ENCODE measurements at places on chromosomes 1 and 21. TPM values are rescaled to one million over a fixed set of nuclear protein-coding genes. Genes with fewer than 3 reads are reported as not detected.

FMO1 gene
- not detected for total RNA-seq

GRCh38 chr1:42941640-42942330 is 16.9 kb downstream of the SLC2A1 start:
- ATAC-seq: peak; percentile 39

ZNF648 gene
- total RNA-seq: 0.21 TPM

GRCh38 chr1:57578099-57578498 is 154.2 kb upstream of the DAB1 start:
- no peak for ATAC-seq

GRCh38 chr1:205849619-205850355 is at the start of gene PM20D1:
Gene PM20D1 (minus strand): TSS chr1:205850132. CDS start chr1:205850072, 60 bp downstream.
- ATAC-seq: peak; percentile 99

PTCH2 gene
- 1.1 TPM for total RNA-seq

GRCh38 chr1:183831311-183831710 is 26.4 kb downstream of the RGL1 start:
- no peak for ATAC-seq

GRCh38 chr1:242240077-242240476 is 241.2 kb upstream of the MAP1LC3C start:
- ATAC-seq: no peak

GRCh38 chr1:152244576-152245273 is 20.7 kb upstream of the HRNR start:
- no peak for ATAC-seq

- ATAC-seq: no peak
These were observed 1.5 kb downstream of the UBE2G2 start for GRCh38 chr21:44800103-44800502.

TMEM51 gene
- not detected for total RNA-seq

GJA5 gene
- total RNA-seq: not detected

GRCh38 chr1:11198257-11198656 is 9.1 kb downstream of the ANGPTL7 start:
- no peak for ATAC-seq

DNA sequence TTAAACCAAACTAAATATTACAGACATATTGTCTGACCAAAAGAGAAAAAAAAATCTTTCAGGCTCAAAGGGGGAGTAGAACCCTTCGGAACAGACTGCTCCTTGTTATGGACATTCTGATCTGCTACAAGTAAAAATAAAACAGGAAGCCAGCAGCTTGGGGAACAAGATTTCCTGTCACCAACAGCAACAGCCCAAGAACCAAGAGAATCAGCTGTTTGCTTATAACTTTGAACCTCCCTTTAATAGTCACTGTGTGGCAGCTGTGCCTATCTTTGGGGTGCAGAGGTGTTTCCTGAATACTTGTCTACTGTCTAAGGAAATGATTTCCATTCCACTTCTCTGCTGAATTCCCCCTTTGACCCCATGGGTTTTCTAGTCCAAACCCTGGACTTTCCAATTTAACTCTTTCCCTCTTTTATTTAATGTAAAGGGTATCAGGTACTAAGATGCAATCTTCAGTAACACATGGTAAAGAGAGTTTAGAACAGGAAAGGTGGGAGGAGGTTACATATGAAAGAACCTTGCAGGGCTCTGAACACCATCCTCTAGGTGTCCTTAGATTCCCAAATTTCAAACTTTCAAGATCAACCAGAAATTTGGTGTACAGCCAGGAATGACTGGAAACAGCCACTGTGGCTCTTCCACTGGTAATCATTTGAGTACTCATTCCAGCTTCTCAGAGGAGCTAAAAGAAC is 38.6 kb downstream of the GPR3 start:
- peak; percentile 53 for ATAC-seq

DNA sequence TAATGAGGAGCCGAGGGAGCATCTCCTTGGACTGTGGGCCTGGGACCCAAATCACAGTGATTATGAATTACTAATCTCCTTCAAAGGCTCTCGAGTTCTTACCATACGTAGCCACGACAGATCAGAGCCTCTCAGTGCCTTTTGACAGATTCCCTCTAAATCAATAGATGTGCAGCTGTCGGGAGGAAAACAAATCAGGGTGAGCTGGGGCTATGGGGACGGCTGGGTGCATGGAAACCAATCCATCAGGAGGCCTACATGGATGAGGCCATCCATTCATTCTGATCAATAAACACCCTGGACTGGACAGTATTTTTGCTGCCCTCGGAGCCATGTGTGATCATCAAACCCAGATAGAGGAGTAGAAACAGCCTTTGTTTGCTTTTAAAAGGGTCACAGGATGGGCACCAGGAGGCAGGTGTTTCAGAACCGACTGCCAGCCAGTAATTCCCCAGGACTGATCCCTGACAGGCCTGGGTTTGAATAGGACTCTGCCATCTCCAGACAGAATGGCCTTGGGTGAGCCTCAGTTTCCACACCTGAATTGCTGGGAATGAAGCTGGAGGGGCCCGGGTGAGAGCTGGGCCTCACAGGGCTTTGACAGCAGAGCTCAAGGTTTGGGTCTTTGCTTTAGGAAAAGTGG is 532.8 kb downstream of the MATN1 start:
- ATAC-seq: no peak

DNA sequence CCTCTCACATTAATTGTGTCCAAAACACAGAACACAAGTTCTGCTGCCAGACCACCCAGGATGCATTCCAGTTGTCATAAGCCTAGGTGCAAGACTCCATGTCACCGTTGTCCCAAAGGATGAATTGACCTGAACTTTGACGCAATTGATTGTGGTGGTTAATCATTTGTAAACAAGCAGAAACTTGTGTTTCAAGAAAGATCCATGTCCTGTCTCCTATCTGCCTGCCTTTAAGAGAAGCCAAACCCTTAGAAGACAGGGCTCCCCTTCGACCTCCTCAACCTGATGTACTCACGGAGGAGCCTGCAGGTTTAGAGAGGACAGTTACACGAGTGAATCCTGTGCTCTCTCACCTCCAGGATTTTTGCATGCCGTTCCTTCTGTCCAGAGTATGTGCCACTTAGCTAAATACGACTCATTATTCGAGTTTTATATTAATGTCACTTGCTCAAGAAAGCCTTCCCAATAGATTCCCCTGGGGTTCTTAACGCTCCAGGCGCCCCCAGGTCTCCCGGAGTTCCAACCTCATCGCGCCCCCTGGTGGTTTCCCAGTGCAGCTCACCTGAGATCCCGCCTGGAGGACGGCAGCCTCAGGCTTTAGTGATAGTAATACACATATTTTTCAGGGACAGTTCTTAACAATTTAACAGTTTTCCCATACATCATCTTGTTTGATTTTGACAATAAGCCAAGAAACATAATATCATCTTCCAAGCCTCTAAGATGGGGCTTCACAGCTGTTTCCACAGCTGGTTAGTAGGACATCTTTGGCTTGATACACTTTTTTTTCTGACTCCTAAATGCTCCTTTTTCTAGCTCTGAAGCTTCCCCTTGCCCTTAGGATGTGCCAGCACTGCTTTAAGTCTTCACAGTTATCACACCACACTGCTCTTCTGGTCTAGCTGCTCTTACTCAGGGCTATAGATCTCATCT is 2.4 kb upstream of the C8B start:
- no peak for ATAC-seq

DNA sequence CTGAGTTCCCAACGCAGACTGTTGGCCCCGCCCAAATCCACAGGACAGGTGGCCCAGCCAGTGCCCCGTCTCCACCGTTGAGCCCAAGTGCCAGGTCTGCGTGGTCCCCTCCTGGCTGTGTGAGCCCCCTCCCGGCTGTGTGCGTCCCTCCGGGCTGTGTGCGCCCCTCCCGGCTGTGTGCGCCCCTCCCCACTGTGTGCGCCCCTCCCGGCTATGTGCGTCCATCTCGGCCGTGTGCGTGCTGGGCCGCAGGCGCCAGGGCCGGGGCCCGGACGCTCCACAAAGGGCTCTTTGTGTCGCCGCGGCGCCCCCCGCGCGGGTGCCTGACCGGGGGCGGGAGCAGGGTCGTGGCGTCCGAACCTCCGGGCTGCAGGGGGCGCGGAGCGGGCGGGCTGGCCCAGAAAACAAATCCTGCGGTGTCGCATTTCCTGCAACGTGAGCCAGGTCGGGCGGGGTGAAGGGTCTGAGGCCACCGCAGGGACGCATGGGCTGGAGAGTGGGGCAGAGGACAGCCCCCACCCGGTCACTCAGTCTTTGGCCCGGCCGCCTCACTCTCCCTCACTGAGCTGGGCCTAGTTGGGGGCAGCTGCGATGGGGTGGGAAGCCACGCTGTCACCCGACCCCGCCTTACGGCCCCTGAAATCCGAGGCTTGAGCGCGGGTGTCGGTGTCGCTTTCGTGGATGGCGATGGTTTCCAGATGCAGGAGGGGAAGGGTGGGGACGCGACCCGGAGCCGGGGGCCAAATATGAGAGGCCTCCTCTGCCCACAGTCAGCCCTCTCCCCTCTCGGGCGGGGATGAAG is 18.8 kb downstream of the TNFRSF25 start:
- ATAC-seq: no peak

ATP6V1G3 gene
- not detected for total RNA-seq

TCHH gene
- 0.03 TPM for total RNA-seq

- peak; percentile 68 for ATAC-seq
These were observed 52.3 kb downstream of the BCAR3 start for GRCh38 chr1:93629101-93630059.

ZBTB7B gene
- total RNA-seq: 94.5 TPM

KLF18 gene
- total RNA-seq: not detected

TRIM46 gene
- total RNA-seq: 16.6 TPM

- ATAC-seq: no peak
These were observed 171.7 kb downstream of the KCNJ6 start for GRCh38 chr21:37744551-37744950.

GRCh38 chr1:236882678-236883077 is 87.6 kb downstream of the MTR start:
- no peak for ATAC-seq

NTMT2 gene
- total RNA-seq: not detected

PRAMEF2 gene
- total RNA-seq: not detected

DNA sequence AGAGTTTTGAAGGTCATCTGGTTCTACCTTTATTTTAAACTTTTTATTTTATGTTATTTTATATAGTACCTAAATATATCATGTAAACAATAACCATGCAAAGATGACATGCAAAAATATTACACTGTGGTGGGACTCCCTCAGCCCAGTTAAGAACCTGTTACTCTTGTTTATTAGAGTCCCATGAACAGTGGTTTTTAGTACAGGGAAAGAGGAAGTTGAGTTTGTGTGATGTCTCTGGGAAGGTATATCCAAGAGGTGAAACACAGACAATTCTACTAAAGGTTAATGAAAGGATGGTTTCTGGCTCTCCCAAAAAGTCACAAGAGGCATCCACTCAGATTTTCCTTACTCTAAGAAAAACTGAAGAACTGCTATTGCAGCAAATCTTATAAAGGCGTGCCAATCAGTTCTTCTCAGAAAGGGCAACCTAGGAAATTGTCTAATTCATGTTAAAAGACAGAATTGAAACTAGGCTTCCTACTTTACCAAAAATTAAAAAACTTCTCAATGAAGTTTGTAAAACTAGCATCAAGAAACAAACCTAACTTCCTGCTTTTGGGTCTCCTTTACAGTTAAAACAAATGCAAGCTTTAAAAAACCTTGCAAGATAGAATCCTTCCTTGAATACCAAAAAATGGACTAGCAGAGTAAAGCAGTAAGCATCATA is 19.9 kb downstream of the GFI1 start:
- ATAC-seq: no peak

DNA sequence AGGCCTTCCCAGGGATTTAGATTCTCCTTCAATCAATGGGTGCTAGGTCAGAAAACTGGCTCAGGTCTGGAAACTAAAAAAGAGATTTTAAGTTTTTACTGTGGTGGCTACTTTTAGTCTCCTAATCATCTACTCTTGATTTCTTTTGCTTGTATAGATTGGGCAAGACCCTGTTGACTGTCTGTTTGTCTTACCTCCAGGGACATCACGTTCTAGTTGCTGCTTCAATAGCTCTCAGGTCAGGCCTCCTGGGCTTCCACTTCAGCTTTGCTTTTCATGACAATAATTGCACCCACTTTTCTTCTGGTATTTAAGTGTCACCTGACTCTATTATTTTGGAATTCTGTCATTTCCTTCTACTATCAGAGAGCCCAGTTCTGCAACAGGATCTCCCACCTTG is 28.5 kb upstream of the CREG1 start:
- no peak for ATAC-seq

SDHB gene
- 137 TPM for total RNA-seq

ADIPOR1 gene
- 102 TPM for total RNA-seq

DNA sequence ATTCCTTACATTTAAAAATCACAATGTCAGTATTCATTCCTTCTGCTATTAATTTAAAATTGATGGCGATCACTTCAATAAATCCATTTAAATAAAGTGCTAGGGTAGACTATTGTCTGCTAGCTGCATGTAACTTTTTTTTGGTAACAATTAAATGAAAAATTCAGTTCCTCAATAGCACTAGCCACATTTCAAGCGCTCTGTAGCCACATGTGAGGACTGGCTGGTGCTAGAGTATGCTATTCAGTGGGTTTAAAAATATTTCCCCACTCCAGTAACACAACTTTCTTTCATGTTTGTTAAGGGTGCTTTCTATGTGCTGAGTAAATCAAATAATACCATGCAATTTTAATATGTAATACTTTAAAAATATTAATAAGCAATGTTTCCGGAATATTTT is 108.2 kb downstream of the LTN1 start:
- no peak for ATAC-seq

HTR6 gene
- total RNA-seq: not detected

GRCh38 chr1:19179597-19180264 is 30.3 kb downstream of the UBR4 start:
- ATAC-seq: peak; percentile 51

GRCh38 chr1:27570784-27571183 is 33.2 kb downstream of the AHDC1 start:
- ATAC-seq: no peak

DENND2C gene
- 1.0 TPM for total RNA-seq

POFUT2 gene
- 12.0 TPM for total RNA-seq

- no peak for ATAC-seq
These were observed 1.6 kb upstream of the MARK1 start for GRCh38 chr1:220526294-220526693.

- no peak for ATAC-seq
These were observed 25.3 kb downstream of the RNF223 start for GRCh38 chr1:1048765-1049164.

LCE1E gene
- not detected for total RNA-seq

GRCh38 chr1:1616045-1616790 is 918 bp downstream of the MIB2 start:
- peak; percentile 18 for ATAC-seq

DNA sequence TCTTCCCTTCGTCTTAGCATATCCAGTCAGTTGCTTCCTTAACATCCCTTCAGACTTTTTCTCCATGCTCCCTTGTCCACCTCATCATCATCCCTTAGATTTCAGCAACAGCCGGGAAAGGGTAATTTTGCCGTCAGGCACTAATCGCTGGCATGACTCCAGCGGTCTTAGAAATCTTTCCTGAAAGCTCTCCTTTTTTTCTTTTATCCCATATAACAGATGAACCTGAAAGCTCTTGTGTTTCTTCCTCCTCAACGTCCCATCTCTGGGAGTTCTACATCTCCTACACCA is 10.4 kb upstream of the BOLA1 start:
- no peak for ATAC-seq

INAVA gene
- total RNA-seq: 0.19 TPM

RXRG gene
- not detected for total RNA-seq

TMPRSS2 gene
- not detected for total RNA-seq

CNTN2 gene
- total RNA-seq: not detected
